Activated naive CD4-positive, alpha-beta T cell (primary cell): ENCODE measurements at places on chromosomes 12 and 14.

- no peak for DNase-seq
Measured at GRCh38 chr12:27821259-27821973, 41.4 kb upstream of the MANSC4 start.

GRCh38 chr14:85731186-85731585 is 201.2 kb downstream of the FLRT2 start:
- no peak for DNase-seq

DNA sequence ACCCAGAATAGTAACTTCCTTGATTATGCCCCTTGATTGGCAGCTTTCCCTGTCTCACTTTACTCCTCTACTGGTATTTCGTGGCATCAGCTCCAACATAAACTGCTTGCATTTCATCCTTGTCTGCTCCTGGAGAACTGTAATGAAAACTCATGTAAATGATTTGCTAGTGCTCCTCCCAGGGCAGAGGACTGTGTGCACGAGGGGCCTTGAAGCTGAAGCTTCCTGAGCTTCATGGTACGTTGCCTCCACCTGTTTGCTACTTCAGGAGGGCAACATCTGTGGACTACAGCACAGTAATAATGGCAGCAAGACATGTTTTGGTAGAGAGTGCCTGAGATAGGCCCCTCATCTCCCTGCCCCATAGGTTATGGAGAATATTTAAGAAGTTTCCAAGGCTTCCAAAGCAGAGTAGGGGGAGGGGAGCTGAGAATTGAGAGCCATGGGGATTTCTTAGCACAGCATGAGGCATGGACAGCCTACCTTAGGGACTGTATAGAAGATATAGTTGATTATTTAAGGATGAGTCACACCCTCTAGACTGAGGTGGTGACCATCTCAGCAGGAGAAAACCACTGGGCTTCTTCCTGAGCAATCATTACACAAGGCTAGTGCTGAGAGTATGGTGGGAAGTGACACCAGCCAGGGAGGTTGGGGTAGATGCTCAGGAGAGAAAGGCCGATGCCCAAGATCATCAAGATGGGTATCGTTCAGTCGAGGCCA is 29.5 kb downstream of the CCDC198 start:
- no peak for DNase-seq

- no peak for DNase-seq
Measured at GRCh38 chr14:61196034-61196433, 85.1 kb downstream of the TMEM30B start.

- no peak for DNase-seq
Measured at GRCh38 chr12:107513184-107513583, 172.4 kb upstream of the PWP1 start.

GRCh38 chr14:62957562-62957961 is 87.7 kb downstream of the KCNH5 start:
- DNase-seq, result no peak
